ENCODE measurements at places on chromosomes 5 and 9.

DNA sequence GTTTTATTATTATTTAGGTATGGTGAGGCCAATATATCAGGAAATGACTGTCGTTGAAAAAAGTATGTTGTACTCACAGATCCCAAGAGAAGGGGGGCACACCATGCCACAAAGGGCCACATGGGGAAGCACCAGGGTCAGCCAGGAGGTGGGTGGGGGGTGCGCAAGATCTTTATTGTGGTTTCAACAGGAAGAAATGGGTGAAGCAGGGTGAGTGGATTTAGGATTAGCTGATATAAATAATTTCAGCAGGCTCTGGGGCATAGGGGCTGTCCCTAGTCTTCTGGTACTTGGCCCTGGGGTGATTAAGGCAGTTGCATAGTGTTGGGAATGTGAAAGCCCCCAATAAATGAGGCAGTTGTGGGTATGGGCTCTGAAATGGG lies 8.6 kb downstream of the PDCD1LG2 start:
- DNase-seq, result no peak

DNA sequence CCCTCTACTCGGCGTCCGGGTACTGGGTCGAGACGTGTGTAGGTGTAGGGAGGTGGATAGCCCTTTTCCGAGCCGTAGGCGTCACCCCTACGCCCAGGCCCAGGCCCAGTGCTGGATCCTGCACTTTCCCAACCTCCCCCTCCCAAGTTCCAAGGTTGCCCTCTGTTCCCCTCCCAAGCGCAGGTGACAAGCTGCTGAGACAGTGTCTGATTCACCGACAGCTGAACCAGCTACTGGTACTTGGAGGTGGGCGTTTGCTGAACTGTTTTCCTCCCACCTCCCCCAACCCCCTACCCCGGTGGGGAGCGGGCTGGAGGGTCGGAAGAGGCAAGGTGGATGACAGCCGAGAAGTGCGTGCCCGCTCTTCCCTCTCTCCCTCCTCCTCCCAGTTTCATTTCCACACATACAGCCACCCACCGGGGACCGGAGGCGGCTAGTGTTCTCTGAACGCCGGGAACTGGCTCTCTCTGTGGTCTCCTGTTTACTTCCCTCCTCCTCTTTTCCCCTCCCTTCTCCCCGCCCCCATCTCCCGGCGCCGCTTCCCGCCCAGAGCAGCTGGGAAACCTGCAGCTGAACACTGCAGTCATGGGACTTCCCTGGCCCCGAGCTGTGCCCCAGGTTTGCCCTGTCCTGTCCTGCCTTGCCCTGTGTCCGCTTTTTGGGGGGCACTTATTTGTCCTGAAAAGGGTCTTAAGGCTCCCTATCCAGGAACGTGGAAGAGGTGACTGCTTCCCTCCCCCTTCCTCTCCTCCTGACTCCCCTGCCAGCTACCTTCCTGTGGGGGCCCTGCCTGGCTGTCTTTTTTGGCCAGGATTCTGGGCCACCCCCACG lies 6.2 kb upstream of the KLF9 start:
- DNase-seq, result no peak

GRCh38 chr5:147567917-147568598 lies 58.2 kb upstream of the DPYSL3 start:
- DNase-seq, result no peak

DNA sequence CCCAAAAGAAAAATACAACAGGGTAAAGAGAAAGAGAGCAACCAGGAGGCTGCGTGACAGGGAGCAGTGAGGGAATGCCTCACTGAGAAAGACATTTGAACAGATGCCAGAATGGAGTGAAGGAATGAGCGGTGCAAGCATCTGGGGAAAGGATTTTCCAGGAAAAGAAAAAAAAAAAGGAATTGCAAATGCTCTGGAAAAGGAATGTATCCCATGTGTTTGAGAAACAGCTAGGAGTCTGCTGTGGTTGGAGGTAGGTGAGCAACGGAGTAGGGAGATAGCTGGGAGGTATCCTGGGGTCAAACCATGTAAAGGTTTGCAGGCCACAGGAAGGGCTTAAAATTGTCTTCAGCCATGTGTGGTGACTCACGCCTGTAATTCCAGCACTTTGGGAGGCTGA lies 23.6 kb upstream of the CEMIP2 start:
- DNase-seq, result no peak

- no peak for DNase-seq
Measured at GRCh38 chr5:124889486-124889825, 143.0 kb upstream of the ZNF608 start.

DNA sequence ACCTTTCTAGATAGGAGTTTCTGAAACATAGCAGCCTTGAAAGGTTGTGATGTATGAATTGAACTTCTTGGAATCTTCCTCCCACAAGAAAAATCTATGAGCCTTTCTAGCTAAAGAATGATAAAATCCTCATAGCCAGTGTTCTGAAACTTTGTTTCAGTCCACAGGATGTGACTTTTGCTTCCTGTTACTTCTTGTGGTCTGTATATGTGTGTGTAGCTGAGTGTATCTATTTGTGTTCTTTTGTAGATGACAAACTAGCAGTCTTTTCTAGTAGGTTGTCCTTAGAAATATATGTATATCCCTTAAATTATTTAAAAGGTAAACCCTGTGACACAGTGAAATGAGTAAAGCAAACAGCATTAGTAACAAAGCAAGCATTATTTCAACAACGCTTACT lies 188.8 kb downstream of the MRPS30 start:
- DNase-seq, result no peak

- DNase-seq, result no peak
Measured at GRCh38 chr5:32195265-32195664, 21.1 kb upstream of the GOLPH3 start.

- no peak for DNase-seq
Measured at GRCh38 chr5:15105799-15106393, 234.3 kb upstream of the ANKH start.

- no peak for DNase-seq
Measured at GRCh38 chr5:34676416-34676815, 20.3 kb downstream of the RAI14 start.

- DNase-seq, result no peak
Measured at GRCh38 chr5:67771791-67772190, 443.8 kb upstream of the PIK3R1 start.

All from stimulated activated CD8-positive, alpha-beta memory T cell treated with anti-CD3 and anti-CD28 coated beads, Interleukin-4, amount 100 ng/mL, for 4 hours (primary cell).